ENCODE measurements at places on chromosomes 16 and 17.

GRCh38 chr17:82120148-82120547 lies 22.1 kb upstream of the FASN start:
- DNase-seq = no peak

- DNase-seq = no peak
These were observed 122.0 kb downstream of the BANP start for GRCh38 chr16:88073201-88073721.

DNA sequence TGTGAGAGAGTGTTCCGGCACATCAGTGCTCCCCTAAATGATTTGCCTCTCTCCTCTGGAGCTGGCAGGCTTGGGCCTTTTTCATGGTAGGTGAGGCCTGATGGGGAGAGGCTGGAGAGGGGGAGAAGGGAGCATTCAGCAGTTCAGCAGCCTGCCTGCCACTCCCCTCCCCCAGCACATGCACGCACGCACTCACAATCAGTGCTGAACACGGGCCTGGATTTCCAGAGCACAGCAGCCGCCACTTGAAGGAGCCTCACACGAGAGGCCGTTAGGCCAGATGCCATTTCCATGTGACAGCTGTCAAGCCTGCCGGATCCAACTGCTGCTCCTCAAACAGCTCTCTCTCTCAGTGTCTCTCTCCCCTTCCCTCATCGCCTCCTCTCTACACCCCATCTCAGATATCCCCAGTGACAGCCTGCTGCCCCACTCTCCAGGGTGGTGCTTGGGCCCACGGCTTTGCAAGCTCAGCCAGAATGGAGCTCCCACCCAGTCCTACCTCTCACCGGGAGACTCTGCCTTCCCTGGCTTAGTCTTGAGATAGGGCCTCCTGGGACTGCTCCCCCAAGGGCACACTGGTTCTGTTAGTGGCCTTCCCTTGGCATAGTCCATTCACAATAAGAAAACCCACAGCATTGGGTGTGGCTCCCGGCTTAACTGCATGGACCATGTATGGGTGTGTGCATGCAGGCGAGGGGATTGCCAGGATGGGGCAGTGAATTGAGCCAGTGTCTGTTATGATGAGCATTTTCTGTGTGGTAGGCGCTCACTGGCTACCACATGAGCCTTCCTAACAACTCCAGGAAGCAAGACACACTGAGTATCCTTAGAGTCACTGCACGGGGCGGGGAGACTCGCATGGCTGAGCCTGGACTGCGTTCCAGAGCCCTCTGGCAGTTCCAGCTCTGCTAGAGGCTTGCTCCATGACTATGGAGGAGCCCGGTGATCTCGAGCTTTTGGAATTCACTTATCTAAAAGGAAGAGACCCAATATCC lies 226.2 kb downstream of the CCDC182 start:
- no peak for DNase-seq

DNA sequence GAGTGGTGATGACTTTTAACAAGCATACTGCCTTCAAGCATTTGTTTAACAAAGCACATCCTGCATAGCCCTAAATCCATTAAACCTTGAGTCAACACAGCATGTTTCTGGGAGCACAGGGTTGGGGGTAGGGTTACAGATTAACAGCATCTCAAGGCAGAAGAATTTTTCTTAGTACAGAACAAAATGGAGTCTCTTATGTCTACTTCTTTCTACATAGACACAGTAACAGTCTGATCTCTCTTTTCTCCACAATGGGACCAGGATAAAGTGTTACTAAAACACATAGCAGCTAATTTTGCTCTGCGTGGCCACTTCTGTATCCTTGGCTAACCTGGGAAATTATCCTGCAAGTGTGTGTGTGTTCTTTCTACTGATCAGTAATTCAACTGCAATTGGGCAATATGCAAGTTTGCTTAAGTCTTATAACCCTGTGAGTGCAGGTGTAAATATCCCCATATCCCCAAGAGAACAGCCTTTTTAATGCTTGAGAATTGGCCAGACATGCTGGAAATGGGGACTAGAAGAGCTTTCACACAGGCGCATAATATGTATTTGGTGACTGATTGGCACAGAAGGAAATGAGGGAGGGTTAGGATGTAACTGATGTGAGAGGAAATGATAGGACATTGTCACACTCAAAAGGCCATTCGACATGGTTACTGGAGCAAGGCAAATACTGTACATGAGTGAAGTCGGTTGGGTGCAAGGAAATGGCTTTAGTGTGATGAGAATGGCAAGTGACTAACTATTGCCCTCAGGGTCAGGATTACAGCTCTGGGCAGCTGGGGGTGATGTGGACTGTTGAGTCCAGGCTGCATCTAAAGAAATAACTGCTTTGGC lies 10.8 kb upstream of the ANKS4B start:
- no peak for DNase-seq

DNA sequence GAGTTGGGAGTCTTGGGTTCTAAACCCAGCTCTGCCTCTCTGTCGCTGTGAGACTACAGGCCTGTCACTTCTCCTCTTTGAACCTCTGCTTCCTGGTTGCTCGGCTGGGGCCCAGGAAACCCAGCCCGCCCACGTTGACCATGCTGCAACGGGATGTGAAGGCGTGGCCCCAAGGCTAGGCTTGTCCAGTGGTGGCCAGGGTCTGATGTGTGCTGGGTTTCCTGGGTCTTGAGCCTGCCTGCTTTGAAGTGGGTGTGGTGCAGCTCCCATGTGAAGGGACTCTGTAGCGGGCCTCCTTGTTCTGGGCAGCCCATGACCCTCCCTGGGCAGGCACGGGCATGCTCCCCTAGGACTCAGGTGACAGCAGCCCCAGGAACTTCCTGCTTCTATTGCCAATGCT lies 82.3 kb downstream of the SDR42E1 start:
- DNase-seq = no peak

- no peak for DNase-seq
These were observed 8.5 kb upstream of the PIK3R6 start for GRCh38 chr17:8875957-8876356.

GRCh38 chr17:80047176-80047575 lies 10.7 kb downstream of the CCDC40 start:
- no peak for DNase-seq

DNA sequence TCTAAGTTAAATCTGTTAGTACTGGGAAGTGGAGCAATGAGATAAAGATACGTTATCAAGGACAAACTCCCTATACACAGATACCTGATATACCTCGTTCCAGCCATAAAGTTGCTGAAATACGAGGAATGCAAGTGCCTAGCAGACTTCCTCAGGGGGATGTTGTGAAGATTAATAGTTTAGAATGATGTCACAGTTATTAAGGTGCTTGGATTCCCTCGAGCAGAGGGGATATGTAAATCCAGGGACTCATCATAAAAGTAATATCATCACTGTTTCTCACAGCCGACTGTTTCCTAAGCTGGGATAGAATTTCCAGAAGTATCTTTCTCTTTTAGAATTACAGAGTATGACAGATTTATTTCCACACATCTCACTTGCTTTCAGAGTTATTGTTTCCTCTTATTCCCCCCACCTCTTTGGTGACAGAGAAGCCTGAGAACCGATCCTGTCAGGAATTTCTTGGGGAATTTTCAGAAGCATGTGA lies 28.4 kb upstream of the ZFHX3 start:
- DNase-seq = no peak
